ENCODE measurements at places on chromosomes 3 and 15.

DNA sequence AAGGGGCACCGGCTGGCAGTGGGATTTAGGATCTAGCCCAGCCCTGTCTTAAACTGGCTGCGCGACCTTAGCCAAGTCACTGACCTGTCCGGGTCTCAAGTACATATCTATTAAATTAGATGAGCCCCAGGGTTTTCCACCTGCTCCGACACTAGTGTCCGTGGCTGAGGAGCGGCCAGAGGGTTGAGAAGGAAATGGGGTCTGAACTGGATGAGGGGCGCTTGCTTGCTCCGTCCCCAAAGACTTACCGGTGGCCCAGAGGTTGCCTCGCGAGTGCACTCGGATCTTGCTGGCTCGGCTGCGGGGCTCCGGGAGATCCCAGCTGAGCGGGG lies 285 bp downstream of the NMB start:
- no peak for DNase-seq

GRCh38 chr15:74889883-74890664 lies at the start of gene MPI:
MPI (plus strand) TSS chr15:74890042; CDS start chr15:74890074, 32 bp downstream.
- peak; percentile 90 for DNase-seq

GRCh38 chr3:44832965-44833364 lies 28.7 kb upstream of the TMEM42 start:
- no peak for DNase-seq

- no peak for DNase-seq
Observed at GRCh38 chr3:120495809-120496208, 45.0 kb upstream of the FSTL1 start.

DNA sequence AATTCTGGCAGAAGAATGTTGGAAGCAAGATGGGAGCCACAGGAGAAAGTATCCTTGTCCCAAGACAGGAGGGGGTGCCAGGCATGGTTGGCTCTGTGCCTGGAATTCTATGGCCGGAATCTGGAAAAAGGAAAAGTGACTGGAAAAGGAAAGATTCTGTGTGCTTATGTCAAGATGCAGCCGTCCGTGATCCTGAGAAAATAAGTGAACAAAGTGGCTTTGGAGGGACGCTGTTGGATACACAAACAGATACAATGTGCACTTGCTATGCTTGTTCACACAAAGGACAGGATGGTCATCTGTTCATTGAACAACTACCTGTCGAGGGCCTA lies 28.5 kb upstream of the MUC20 start:
- DNase-seq = no peak

DNA sequence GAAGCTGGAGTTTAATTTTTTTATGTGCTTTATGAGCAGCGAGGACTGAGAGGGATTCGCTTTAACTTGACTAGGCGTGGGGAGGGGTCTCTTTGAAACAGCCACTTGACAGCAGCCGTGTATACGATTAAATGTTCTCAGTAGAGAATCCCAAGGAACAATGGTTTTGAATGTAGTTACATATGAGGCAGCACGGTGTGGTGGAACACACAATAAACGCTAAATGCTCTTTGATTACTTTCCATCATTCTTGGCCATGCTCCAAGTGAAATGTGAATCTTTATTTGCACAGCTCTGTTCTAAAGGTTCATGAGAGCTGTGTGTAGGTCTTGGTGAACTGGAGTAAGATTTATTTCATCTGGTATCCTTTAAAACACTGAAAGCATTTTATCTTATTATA lies 251.4 kb upstream of the TGFBR2 start:
- DNase-seq = no peak

DNA sequence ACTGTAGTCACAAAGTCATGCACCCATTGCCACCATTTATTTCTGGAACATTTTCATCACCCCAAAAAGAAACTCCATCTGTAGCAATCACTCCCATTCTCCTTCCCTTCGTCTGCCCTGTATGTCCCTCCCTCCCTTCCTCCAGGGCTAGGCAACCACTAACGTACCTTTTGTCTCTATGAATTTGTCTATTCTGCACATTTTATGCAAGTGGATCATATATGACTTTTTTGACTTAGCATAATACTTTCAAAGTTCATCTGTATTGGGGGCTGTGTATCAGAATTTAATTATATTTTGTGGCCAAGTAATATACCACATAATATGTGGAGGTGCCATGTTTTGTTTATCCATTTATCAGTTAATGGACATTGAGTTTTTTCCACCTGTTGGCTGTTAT lies 201.6 kb downstream of the FEZF2 start:
- no peak for DNase-seq

- DNase-seq = no peak
Observed at GRCh38 chr3:129036222-129037092, 24.1 kb upstream of the GP9 start.

DNA sequence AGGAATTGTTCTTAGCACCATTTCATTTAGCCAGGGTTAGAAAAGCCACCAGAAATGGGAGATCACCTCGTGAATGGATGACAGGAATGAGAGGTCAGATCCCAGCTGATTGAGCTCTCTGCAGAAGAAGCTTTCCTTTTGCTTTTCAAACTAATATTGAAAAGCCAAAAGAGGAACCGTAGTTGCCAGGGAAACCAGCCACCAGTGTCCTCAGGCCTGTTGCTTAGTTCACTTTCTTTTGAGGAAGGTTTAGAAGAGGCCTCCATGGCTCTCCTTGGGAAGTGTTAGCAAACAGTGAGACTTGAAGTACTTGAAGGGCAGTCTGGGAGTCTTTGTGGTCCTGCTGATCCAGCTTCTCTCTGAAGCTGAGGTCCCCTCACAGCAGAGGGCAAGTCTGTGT lies 7.4 kb upstream of the CCK start:
- no peak for DNase-seq

DNA sequence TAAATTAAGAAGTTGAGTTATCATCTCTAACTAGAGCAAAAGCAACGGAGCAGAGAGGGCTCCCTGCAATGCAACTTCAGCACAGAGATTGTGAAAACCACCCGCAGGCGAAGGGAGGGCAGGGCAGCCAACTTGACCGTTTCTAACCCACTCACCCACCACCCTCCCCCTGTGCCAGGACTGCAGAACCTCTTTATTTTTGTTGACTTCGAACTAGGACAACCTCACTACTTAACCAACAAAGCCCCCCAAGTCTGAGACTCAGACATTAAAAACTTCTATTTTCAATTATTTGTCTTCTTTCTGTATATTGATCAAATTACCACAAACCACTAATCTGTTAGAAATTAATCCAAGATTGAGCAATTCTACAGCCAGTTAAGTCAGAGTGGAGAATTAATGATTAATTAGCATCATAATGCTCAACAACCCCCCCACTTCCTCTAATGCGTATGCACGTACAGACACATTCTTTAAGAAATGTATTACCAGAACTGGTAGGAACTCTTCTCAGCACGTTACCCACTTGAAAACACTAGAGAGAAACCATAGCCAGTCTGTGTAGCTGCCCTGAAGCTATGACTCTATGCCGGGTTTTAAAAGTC lies 2.0 kb downstream of the MGLL start:
- DNase-seq = peak; percentile 82

- no peak for DNase-seq
Observed at GRCh38 chr3:185914911-185915629, 22.7 kb downstream of the TRA2B start.

DNA sequence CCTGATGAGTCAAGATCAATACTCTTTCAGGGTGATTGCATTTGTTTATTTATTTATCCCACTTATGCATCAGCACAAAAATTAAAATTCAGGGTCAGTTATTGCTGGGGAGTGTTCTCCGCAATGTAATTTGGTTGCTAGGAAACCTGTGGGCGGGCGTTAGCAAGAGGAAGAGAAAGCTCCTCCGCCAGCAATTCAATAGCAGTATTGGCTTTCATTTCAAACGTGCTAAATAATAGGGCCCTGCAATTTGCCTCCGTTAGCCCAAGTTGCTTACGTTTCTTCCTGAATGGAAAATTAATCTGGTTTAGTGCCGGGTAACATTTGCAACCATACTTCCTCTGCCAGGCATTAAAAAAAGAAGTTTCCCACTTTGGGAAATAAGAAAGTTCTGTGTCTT lies 35.5 kb upstream of the PLCL2 start:
- DNase-seq = peak; percentile 57

GRCh38 chr3:99332718-99333117 lies 305.7 kb upstream of the COL8A1 start:
- DNase-seq = no peak

DNA sequence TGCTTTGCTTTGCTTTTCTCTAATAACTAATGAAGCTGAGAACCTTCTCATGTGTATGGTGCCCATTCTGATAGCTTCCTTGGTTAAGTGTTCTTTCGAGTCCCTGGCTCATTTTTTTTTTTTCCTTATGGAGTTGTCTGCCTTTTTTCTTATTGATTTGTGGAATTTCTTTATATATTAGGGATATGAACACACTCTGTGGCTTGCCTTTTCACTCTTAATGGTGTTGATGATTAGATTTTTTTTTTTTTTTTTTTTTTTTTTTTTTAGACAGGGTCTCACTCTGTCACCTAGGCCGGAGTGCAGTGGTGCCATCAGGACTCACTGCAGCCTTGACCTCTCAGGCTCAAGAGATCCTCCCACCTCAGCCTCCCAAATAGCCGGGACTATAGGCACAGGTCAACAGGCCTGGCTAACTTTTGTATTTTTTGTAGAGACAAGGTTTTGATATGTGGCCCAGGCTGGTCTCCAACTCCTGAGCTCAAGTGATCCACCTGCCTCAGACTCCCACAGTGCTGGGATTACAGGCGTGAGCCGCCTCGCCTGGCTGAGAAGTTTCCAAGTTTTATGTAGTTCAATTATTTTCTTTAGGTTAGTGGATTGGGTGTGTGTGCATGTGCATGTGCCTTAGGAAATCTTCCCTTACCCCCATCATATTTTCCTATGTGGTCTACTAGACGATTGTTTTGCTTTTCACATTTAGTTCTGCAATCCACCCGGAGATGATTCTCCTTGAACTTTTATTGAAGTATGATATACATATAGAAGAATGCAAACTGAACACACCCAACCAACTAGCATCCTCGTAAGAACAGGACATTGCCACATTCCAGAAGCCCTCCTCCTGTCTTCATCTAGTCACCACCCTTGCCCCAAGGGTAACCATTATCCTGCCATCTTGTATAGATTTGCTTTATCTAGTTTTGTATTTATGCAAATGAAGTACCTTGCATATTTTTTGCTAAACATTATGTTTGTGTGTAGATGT lies 1.7 kb upstream of the SNRPA1 start:
- no peak for DNase-seq

DNA sequence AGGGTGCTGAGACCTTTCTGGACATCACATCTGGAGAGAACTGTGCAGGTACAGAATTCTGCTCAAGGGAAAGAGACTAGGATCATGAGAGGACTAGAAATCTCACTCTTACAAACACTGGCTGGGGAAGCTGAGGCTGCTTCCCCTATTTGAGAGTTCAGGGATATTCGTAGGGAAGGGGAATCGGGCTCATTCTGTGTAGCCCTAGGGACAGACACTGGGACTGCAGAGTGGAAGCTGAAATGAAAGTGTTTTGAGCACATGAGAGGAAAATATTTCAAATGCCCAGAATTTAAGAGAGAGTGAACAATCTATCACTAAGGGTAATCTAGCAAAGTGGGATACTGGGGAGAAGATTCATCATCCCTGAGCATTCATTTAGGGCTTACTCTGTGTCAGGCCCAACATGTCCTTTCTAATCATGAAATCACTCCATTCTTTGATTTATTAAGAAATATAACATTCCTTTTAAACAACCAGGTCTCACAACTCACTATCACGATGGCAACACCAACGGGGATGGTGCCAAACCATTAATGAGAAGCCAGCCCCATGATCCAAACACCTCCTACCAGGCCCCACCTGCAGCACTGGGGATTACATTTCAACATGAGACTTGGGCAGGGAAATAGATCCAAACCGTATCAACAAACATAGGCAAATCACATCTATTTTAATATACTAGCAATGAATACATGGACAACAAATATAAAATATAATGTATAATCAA lies 63.0 kb downstream of the CPN2 start:
- no peak for DNase-seq

DNA sequence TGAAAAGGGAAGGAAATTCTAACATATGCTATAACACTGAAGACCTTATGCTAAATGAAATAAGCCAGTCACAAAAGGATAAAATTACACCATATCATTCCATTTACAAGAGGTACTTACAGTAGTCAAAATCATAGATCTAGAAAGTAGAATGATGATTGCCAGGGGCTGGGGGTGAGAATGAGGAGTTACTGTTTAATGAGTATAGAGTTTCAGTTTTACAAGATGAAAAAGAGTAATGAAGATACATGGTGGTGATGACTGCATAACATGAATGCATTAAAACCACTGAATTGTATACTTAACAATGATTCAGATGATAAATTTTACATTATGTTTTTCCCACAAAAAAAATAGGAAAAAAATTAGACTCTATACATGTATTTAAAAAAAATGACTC lies 152.6 kb downstream of the SCAPER start:
- no peak for DNase-seq

GRCh38 chr15:59217876-59218498 lies 11.3 kb downstream of the LDHAL6B start:
- no peak for DNase-seq

DNA sequence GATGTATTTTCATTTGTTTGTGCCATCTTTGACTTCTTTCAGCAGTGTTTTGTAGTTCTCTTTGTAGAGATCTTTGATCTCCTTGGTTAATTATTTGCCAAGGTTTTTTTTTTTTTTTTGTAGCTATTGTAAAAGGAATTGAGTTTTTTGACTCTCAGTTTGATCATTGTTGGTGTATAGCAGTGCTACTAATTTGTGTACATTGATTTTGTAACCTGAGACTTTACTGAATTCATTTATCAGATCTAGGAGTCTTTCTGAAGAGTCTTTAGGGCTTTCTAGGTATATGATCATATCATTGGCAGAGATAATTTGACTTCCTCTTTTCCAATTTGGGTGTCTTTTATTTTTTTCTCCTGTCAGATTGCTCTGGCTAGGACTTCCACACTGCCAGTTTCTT lies 42.2 kb upstream of the POMGNT2 start:
- DNase-seq = no peak

DNA sequence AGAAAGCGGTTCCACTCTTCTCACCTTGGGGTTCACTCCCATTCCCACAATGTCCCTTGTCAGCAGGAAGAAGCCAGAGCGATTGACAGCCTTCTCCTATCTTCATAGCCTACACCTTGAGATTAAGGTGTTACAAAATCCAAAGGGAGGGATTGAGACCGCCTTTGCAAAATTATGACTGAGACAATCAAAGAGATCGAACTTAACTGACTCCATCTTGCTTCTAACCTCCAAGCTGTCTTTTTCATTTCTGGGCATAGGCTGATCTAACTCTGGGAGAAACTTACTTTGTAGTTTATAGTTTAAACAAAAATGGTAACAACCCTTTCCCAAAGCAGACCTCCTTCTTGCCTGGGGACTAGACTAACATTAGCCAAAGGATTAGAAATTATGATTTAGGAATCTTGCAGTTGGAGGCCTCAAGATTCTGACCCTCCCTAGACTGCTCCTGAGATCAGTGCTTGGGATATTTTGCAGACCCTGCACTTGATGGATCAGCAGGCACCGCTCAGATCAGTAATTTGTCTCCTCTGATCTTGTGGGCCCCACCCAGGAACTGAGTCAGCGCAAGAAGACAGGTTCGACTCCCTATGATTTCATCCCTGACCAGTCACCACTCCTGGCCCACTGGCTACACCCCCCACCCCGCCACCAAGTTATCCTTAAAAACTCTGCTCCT lies 40.0 kb downstream of the PAQR5 start:
- no peak for DNase-seq
